ENCODE measurements at places on chromosomes 12 and 14. TPM values are rescaled to one million over a fixed set of nuclear protein-coding genes. Genes with fewer than 3 reads are reported as not detected.

The CEP83 gene
- 7.4 TPM for total RNA-seq

The KRT79 gene
- 0.17 TPM for total RNA-seq

The BEGAIN gene
- total RNA-seq = 0.05 TPM

The GNB3 gene
- total RNA-seq = 5.6 TPM

- DNase-seq = no peak
Observed at GRCh38 chr14:58598804-58599525, 38.8 kb upstream of the DACT1 start.

- no peak for DNase-seq
Observed at GRCh38 chr14:98219638-98220037, 1052.4 kb downstream of the BCL11B start.

DNA sequence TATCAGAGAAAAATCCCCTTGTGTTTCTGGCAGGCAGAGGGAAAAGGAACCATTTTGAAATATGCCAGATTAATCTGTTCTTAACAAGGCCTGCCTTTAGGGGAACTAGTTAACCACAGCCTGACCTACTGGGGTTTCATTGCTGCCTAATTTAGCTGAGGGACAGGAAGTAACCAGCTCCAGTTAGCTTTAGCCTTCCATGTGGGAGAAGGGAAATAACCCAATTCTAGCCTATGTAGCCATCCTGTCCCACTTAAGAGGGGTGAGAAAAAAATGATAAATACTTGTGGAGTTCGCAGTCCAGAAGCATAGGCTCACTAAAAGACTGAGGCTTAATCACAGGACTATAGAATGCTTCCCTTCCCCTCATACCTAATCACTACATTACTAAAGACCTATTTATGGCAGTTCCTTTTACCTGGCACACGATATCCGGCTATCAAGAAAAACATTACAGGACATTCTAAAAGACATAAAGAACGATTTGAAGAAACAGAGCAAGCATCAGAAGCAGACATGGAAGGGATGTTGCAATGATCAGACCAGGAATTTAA is 22.8 kb downstream of the COX8C start:
- no peak for DNase-seq

DNA sequence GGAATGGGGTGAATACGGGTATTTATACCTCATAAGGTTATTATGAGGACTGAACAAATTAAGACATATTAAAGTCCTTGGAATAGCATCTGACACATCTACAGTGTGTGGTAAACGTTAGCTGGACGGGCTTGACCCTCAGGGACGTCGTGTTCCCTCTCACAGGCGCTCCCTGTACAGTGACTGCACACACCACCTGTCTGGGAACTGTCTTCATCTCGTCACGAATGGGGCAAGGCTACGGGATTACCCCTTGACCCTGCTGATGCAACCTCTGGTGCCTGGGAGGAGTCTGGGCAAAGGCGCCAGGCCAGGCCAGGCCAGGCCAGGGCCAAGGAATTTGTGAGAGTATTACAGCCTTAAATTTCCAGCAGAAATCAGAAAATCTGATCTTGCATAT is 191.1 kb downstream of the CALM1 start:
- DNase-seq = no peak

- DNase-seq = no peak
Observed at GRCh38 chr12:20426957-20427356, 58.6 kb downstream of the PDE3A start.

DNA sequence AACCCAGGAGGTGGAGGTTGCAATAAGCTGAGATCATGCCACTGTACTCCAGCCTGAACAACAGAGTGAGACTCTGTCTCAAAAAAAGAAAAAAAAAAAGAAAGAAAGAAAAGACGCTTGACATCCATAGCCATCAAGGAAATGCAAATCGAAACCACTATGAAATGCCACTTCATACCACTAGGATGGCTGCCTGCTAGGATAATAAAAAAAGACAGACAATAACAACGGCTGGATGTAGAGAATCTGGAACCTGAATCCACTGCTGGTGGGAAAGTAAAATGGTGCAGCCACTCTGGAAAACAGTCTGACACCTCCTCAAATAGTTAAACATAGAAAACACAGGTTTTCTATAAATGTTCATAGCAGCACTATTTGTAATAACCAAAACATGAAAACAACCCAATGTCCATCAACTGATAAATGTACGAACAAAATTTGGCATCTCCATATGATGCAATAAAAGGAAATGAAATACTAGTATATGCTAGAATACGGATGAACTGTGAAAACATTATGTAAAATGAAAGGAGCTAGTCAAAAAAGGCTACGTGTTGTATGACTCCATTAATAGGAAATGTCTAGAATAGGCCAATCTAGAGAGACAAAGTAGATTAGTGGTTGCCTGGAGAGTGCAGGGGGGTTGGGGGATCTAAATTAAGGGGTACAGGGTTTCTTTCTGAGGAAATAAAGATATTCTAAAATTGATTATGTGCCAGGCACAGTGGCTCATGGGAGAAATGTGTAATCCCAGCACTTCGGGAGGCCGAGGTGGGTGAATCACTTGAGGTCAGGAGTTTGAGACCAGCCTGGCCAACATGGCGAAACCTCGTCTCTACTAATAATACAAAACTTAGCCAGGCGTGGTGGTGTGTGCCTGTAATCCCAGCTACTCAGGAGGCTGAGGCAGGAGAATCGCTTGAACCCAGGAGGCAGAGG is 9.7 kb downstream of the WSB2 start:
- no peak for DNase-seq

DNA sequence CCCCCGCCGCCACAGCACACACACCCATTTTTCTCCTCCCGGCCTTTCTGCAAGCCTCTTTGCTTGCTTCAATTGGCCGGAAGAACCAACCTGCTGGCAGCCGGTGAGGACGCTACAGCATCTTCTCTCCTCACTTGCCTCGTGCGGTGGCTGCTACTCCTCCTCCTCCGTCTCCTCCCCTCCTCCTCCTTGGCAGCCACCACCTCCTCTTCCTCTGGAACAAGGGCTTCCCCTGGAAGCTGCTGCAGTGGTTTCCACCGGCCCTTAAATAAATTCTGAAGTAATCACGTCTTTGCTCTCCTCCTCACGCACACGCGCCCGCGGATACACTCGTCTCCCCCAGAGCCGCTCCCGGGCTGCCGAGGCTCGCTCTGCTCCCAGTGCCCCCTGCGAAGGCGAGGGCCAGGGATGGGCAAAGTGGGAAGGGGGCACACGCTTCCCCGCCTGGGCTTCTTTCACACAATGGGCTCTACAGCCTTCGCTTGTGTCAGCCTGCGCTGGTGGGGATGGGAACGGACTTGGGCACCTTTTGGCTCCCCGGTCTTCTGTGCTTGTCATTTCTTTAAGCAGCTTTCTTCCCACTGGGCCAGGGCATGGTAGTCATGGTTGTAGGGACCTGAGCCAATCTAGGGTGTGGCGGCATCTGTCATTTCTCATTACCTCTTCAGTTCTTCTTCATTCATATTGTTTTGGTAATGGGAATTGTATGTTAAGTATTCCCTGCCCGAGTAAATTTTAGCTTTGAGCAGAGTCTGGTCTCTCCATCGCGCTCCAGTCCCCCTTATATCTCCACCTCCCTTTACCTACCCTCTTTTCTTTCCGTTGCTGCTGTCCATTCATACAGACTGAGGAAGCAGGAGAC is at the start of gene PPFIA2:
Gene PPFIA2 (minus strand): TSS at position 161 of the 862 bp plus-strand sequence.
- DNase-seq = no peak

DNA sequence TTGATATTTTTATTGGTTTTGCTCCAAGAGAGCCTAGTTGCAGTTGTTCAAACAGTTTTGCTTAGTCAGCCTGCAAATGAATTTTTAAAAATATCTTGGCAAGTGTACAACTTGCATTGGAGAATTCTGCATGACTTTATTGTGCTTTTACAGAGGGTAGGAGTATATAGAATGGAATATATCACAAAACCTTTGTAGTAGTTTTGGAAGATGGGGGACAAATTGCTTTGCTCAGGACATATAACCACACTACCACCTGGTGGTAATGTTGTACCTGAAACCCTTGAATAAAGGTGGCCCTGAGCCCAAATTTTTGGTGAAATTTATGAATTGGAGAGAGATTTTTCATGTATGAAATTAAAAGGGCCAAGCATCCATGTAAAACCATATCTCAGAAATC is 645.2 kb downstream of the MED13L start:
- DNase-seq = no peak

- no peak for DNase-seq
Observed at GRCh38 chr14:102883089-102883541, 39.3 kb upstream of the AMN start.
